NCI-H2081 treated with DMSO at 0.1 percent for 48 hours (cell line): ENCODE measurements at places on chromosomes 3 and 15.

- DNase-seq: peak; percentile 55
Measured at GRCh38 chr3:123884203-123884831, at the start of gene MYLK. Gene MYLK (minus strand): TSS chr3:123884332. CDS start chr3:123793841, 90,491 bp downstream.

GRCh38 chr15:51838270-51838669 lies 8.8 kb downstream of the TMOD3 start:
- no peak for DNase-seq

DNA sequence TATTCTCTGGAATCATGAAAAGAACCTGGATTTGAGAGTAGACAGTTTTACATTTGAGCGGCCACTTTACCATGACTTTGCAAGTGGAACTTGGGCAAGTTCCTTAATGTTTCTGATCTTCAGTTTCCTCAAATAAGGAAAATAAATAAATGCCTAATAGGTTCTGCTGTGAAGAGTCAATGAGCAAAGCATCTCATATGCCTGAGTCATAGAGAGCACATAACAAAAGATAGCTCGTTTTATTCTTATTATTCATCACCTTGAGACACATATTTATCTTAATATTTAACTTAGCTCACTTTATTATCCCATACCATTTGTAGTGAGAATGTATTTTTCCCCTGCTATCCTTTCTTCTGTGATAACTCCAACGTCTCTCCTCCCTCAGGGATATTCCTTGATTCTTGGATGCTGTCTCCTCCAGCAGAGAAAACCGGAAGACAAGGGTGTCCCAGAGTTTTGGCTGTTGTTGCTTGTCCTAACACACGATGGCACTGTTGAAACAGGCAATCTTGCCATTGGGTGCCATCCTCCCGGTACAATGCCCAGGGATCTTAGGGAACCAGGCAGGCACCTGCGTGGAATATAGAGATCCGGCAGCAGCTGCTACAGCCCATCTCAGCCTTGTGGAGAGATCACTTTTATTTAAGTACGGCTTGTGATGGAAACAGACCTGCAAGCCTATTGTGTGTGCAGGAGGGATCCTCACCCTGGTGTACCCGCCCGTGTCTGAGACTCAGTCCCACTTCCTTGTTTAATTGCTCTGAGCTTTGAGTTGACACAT lies 33.3 kb upstream of the VPS33B start:
- peak; percentile 57 for DNase-seq

- no peak for DNase-seq
Measured at GRCh38 chr15:101093958-101094357, 157.9 kb downstream of the CHSY1 start.

DNA sequence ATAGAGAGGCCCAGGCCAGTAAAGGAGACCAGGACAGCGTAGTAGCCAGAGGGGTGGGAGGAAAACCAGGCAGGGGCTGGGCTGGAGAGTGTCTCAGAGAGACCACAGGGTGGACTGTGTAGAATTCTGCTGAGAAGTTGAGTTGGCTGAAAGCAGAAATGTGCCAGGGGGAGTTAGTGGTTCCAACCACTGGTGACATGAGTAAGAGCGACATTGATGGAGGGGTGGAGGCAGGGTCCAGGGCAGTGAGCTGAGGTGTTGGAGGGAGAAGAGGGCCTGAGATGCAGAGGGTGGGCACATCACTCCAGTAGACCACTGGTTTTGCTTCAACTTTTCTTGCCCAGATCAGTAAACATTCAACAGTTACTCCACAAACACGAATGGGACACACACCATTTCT lies 106.5 kb downstream of the ASB7 start:
- no peak for DNase-seq

DNA sequence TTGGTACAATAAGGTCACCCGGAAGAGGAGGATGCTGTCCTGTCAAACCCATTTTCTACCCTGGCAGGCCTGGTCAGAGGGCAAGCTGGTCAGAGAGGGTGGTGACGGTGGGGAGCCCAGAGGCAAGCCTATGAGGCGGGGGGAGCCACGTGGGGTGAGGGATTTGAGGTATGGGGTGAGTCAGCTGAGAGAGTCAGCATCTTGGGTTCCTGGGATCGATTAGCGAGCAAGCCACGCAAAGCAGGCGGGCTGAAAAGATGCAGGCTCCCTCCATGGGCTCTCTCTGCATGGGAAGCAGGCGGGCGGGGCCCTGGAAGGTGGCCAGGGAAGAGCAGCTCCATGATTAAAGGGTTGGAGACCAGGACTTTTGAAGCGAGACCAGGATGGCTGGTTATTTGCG lies 48.1 kb downstream of the MAGEF1 start:
- no peak for DNase-seq

GRCh38 chr3:10081871-10082270 lies 26.2 kb downstream of the FANCD2OS start:
- no peak for DNase-seq

DNA sequence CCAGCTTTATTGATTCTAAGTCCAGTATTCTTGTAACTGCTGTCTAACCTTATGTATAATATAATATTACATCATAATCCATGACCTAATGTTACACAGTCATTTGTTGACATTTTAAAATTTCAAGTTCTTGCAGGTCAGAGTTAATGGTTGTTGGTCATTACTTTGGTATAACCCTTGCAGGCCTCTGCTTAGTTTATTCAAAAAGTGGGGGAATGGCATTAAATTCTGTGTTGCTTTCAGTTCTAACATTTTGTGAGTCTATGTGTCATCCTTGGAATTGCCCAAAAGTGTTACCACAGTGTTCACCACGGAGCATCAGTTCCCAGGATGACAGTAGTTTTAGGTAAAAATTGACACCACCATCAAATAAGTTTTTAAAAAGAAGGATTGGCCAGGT lies 174.8 kb upstream of the BCL6 start:
- no peak for DNase-seq

DNA sequence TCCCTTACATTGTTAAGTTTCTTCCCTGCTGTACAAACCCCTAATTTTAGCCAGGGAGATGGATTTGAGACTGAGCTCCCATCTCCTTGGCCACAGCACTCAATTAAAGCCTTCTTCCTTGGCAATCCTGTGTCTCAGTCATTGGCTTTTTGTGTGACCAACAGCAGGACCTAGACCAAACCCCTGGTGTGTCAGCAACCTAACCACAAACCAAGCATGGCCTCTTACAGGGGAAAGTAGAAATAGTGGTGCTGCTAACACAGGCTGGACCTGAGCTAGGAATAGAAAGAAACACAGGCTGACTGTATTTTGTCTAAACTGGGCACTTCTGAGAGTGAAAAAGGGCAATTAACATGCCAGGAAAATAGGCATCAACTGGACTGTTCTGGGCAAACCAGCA lies 37.9 kb downstream of the PPCDC start:
- no peak for DNase-seq

GRCh38 chr3:46453526-46454208 lies 11.0 kb downstream of the LTF start:
- DNase-seq: no peak

DNA sequence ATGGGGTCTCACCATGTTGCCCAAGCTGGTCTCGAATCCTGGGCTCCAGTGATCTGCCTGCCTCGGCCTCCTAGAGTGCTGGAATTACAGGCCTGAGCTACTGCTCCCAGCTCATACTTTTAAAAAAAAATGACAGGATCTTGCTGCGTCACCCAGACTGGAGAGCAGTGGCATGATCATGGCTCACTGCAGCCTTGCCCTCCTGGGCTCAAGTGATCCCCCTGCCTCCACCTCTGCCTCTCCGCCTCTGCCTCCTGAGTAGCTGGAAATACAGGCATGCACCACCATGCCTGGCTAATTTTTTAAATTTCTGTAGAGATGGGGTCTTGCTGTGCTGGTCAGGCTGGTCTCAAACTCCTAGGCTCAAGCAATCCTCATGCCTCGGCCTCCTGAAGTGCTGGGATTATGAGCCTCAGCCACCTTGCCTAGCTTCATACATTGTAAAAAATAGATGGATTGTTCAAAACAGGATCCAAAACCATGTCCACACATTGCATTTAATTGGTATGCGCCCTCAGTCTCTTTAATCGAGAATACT lies 8.9 kb downstream of the PHLDB2 start:
- no peak for DNase-seq

- DNase-seq: no peak
Measured at GRCh38 chr15:94258246-94258645, 26.9 kb downstream of the MCTP2 start.

DNA sequence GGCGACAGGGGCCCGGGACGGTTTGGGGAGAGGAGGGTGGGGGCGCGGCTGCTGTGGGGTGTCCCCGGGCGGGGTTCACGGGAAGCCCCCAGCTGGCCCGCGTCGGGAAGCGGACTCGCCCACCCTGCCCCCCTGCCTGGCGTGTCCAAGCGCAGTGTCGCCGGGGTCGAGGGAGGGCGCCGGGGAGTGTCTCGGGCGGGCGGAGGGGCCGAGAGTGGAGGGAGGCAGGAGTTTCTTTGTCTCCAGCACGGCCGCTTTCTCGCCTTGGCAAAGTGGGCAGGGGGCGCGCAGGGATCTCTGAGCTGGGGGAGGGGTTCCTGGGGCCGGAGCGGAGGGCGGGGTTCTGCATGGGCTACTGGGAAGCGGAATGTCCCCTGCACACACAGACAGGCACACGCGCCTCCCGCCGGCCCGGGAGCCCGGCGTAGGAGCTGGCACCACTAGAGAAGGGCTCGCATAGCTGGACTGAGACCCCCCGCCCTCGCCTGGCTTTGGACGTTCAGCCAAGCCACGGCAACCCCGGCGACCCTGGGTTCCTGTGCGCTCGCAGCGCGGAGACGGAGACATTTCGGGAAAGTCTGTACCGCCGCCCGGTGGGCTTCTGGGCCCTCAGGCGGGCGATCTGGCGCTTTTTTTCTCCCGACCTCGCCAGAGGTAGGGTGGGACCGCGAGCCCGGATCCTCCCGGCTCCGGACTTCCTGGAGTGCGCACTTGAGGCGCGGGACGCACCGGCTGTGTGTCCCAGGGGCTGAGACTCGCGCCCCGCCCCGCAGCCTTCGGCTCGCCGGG lies 822 bp downstream of the ST8SIA2 start:
- DNase-seq: no peak

DNA sequence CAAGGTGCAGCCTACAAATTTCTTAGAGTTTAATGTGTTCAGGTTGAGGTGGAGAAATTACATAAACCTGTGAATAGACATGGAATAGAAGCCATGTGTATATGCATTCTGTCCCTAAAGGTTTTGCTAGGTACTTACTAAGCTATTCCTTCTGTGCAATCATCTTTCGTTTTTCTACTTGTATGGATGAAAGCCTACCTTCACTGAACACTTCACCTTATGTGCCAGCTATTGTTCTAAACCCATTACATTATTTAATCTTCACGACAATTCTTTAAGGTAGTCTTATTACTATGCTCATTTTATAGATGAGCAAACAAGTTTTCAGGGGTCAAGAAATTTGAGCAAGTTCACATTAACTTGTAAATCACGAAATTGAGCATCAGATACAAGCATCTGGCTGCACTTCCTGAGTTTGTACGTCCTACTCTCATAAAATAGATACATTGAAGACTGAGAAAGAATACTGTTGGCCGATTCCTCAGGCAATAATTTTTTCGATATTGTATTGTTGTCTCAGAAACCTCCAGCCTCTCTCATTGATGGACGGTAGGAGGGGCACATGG lies 635 bp upstream of the RCN2 start:
- no peak for DNase-seq

- DNase-seq: no peak
Measured at GRCh38 chr3:156948402-156949210, 122.5 kb downstream of the LEKR1 start.

- DNase-seq: no peak
Measured at GRCh38 chr3:140349938-140350337, 327.9 kb upstream of the TRIM42 start.

DNA sequence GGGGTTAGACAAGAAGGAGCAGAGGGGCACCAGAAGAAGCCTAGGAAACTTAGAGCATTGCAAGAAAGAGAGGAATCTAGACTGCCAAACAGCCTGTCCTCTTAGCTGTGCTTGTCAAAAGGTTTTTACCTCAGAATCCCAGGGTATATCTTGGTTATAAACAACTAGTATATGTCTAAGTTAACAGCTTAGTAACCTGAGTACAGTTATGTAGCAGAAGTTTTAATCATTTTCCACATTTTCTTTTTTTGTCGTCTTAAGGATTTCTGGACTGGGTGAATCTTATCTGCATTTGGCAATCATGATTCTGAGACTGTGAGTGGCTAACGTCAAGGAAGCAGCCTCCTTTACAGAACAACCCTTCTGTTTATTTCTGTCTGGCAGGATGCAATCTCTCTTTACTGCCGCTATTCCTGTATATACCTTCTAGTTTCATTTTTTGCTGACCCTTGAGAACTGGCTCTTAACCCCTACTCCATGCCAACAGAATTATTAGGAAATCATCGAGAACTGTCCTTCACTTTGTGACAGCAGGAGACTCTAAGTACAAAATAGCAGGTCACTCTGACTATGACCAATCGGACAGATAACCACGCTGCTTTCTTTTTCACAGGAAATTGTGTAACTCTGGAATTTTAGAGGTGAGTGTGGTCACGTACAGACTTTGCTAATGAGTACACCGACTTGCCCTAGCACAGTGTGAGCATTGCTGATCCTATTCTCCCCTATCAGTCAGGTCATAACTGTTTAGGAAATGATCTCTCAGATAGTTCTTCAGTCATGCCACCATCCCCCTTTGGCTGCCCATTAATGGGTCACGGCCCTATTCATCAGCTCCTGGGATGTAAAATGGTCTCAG lies 3.3 kb upstream of the CP start:
- DNase-seq: no peak

GRCh38 chr3:129324855-129325254 lies 46.2 kb downstream of the HMCES start:
- DNase-seq: no peak

GRCh38 chr3:41690766-41691563 lies 270.9 kb downstream of the ULK4 start:
- no peak for DNase-seq

GRCh38 chr3:15426579-15427118 lies 695 bp downstream of the METTL6 start:
- DNase-seq: no peak

DNA sequence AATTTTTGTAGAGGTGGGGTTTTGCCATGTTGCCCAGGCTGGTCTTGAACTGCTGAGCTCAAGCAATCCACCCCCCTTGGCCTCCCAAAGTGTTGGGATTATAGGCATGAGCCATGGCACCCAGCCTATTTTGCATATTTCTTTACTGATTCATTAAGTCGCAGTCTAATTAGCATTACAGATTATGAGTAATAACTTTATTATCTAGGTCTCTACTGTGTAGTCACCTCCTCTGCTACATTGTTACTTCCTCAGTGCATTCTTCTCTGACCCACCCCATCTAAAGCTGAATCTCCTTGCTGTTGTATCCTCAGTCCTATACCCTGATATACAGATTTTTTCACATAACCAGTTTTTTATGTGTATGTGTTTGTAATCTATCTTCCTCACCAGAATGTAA lies 61.7 kb downstream of the TFDP2 start:
- DNase-seq: no peak

DNA sequence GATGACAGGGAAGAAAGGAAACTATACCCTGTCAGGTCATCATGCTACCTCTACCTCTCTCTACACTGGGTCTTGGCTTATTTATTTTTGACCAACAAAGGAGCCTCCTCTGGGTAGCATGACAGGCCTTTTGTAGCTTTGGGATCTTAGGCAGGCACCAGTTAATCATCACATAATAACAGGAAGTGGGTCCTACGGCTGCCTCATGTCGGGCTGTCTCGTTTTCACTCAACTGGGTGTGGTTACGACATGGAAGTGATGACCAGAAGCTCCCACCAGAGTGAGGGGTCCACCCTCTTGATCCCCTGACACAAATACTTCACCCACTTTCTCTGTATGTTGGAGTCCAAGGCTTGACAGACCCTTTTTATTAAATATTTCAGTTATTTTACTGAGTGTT lies 105.3 kb downstream of the CD47 start:
- DNase-seq: no peak

GRCh38 chr15:70324001-70324974 lies 226.6 kb upstream of the TLE3 start:
- no peak for DNase-seq

- DNase-seq: no peak
Measured at GRCh38 chr3:156433138-156433537, 121.8 kb downstream of the SSR3 start.
